ENCODE measurements at places on chromosomes 6 and 20.

DNA sequence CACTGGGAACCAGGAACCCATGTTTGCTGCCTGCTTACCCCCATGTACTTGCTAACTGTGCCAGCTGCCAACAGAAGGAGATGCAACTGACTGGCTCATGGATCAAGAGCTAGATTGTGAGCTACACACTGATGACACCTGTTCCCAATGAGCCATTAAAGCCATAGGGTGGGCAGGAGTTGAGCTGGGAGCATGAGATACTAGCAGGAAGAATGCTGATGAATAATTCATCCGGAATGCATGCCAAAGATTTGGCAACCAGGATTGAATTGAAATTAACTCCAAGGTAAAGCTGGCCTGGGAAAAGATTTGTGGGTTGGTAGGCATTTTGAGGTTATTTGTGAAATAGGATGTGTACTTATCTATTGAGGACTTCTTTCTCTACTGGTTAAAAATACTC, 631.1 kb downstream of the KIF16B start:
- DNase-seq, result no peak

DNA sequence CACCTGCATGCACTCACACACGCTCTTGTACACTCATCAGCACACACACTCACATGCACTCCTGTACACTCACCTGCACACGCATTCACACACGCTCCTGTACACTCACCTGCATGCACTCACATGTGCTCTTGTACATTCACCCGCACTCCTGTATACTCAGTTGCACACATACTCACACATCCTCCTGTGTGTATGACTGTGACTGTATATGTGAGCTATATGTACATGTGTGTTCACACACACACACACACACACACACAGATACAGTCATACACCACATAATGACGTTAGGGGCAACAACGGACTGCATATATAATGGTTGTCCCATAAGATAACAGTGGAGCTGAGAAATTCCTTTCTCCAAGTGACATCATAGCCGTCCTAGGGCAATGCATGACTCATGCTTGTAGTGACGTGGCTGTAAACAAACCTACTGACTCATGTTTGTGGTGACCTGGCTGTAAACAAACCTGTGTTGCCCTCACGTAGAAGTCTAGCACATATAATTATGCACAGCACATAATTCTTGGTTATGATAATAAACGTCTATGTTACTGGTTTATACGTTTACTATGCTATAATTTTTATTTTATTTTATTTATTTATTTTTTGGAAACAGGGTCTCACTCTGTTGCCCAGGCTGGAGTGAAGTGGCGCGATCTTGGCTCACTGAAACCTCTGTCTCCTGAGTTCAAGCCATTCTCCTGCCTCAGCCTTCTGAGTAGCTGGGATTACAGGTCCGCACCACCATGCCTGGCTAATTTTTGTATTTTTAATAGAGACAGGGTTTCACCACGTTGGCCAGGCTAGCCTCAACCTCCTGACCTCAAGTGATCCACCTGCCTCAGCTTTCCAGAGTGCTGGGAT, 22.8 kb upstream of the TAF4 start:
- no peak for DNase-seq

DNA sequence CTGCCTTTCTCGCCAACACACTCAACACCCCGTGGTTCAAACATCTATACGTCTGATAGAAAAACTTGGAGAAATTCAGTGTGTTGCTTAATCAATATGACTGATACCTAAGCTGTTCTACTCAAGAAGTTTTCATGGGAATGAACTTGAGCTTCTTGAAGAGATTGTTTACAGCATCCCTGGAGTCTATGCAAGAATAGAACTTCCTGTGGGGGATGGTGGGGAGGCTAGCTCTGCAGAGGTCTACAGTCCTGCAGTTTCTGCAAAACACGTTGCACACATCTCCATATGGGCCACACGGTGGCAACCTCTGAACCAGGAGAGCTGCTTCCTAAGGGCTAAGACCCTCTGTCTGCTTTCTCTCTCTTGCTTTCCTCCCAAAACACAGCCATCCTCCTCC, 32.7 kb upstream of the FANCE start:
- DNase-seq, result no peak

DNA sequence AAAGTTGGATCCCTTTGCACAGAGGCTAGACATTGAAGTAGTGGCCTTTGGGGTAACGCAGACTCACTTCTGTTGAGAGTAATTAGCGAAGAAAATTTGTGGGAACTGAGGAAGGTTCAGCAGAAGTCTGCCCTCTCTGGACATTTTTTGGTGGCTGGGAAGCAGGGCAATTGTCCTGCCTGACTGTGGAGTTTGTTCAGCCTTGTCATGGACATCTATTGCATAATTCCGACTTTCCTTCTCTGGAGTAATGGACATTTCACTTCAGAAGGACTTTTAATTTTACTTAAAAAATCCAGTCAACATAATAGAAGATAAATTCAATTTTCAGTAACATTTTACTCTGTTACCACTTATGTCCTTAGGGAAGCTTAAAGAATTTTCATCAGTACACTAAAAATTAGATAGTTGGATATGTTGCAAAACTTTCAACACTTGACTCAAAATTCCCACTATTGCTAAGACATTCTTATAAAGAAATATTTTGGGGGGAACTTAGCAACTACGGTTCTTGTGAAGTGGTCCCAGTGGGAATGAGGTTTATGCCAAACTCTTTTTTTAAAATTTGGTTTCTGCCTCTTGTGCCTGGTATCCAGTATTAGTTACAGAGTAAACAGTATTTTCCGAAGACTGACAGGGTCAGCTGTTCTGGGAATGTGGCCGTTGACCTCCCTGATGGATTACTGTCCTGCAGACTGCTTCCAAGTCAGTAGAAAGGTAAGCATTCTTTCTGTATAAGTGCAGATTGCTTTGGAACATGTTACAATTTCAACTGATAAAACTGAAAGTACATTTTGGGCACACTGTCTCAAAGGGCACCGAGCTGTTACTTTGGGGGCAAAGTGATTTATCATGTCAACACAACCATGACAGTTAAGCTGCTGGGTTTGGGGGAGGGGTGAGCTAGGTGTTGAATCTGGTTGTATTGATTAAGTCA, 100.6 kb upstream of the MLIP start:
- no peak for DNase-seq

DNA sequence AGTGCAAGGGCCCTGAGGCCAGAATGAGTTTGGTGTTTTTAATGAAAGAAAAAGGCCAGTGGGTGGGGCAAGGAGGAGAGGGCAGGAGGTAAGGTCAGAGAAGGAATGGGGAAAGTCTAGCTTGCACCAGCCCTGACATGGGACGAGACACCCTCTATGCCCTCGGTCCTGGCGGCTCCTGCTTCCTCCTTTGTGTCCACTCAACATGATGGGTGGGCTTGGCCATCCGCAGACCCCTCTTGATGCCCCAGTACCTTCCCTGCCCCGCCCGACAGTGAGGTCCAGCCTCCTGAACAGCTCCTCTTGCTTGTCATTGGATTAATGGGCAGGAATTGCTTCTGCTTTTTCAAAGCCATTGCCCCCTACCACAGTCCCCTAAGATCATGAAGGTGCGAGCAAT, 33.6 kb upstream of the ANGPT4 start:
- no peak for DNase-seq

GRCh38 chr6:157525918-157526425, 145.0 kb downstream of the ZDHHC14 start:
- DNase-seq, result no peak

- DNase-seq, result no peak
Observed at GRCh38 chr20:56572172-56572571, 39.1 kb downstream of the FAM209B start.

Data from stimulated activated CD4-positive, alpha-beta T cell treated with anti-CD3 and anti-CD28 coated beads, Interleukin-1b, Interleukin-23, amount 100 ng/mL, for 1 hour (primary cell).